CD14-positive monocyte (primary cell): ENCODE measurements at places on chromosomes 12 and 14. TPM values are rescaled to one million over a fixed set of nuclear protein-coding genes. Genes with fewer than 3 reads are reported as not detected.

Gene CDKN1B
- 9.2 TPM for polyA plus RNA-seq

Gene LUM
- not detected for polyA plus RNA-seq

Gene PROX2
- polyA plus RNA-seq = not detected

Gene LAG3
- 0.04 TPM in 2 replicates for polyA plus RNA-seq

Gene PTPN21
- not detected for polyA plus RNA-seq
